ENCODE measurements at places on chromosomes 6 and 20.

DNA sequence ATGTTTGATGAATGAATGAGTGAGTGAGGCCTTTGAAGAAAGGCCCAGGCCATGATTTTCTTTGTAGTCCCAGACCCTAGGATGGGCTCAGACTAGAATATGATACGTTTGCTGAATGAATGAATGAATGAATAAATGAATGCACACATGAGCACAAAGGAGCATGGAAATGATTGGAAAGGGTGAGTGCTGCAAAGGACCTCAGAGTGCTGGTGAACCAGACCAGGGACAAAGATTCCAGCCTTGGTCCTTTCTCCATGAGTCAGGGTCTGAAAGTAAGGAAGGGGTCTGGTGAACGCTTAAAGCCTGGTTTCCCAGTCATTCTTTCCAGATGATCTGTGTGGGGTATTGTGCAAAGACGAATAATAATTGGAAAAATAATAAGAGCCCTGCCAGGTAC is 40.0 kb upstream of the MRPS18A start:
- no peak for DNase-seq

DNA sequence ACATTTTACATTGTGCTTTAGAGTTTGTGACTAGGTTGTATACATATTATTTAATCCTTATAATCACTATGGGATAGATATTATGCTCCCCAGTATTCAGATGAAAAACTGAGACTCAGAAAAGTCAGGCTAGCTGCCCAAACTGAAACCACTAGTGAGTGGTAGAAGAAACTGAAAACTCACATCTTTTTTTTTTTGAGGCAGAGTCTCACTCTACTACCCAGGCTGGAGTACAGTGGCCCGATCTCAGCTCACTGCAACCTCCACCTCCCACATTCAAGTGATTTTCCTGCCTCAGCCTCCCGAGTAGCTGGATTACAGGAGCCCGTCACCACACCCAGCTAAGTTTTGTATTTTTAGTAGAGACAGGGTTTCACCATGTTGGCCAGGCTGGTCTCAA is 22.2 kb downstream of the RNF24 start:
- no peak for DNase-seq

DNA sequence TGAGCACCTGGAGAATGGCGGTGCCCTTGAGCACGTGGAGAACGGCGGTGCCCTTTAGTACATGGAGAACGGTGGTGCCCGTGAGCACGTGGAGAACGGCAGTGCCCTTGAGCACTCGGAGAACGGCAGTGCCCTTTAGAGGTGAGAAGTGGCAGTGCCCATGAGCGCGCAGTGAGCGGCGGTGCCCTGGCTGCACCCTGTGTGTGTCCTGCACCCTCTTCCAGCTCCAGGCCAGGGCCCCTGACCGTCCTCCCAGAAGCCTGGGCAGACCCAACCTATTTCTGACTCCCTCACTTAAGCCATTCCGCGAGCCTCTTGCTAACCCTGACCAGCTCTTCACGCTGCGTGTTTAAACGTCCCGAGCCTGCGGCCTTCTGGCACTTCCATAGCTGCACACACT is 151.3 kb downstream of the DLL1 start:
- DNase-seq: no peak

DNA sequence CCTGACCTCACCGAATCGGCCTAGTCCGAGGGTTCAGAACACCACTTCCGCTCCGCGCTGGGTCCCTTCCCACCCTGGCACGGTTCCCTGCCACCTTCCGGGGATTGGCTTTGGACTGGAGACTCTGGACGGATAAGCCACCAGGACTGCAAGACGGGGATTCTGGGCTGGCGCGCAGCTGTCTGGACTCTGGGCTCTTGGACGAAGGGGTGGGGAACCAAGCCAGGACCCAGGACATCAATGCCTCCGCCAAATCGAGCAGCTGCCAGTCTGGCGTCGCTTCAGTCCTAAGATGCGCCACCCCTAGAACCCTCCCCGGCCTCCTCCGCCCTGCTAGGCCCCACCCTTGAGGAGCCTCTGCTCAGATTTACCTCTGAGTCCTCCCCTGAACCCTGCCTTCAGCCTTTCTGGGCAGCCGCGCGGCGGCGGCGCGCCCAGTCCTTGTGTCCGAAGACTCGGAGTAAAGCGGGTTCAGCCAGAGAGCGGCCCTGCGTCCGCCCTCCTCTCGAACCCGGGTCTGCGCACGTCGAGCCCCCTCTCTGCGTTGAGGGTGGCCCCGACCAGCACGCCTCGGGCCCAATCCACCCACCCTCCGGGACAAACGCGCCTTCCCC is 1.2 kb downstream of the KCNK17 start:
- DNase-seq: no peak

DNA sequence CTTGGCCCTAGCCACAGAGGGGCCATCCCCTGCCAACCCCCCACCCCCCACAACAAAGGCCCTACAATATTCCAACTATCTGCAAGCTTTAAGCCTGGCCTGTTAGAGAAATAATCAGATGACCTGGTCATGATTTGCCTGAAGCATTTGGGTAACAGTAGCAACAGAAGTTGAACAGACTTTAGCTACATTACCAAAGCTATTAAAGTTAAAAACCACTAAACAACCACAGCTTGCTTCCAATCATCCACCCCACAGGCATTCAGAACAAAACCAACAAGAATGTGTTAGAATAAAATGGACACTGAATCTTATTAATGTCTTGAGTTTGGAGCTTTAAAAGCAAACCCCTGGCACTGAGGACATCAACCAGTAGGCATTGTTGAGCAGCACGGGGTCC is 250.9 kb downstream of the LRFN2 start:
- no peak for DNase-seq

GRCh38 chr6:84772428-84773132 is 8.2 kb upstream of the TBX18 start:
- no peak for DNase-seq

GRCh38 chr20:58018590-58018989 is 209.9 kb downstream of the ANKRD60 start:
- DNase-seq: no peak
